NCI-H2107 (cell line): ENCODE measurements at places on chromosomes 16 and 17.
A peak's percentile ranks its signal among the peaks of the same experiment; 100 is the strongest.

GRCh38 chr16:66728117-66728787 is 23.2 kb downstream of the DYNC1LI2 start:
- peak; percentile 34 for DNase-seq

DNA sequence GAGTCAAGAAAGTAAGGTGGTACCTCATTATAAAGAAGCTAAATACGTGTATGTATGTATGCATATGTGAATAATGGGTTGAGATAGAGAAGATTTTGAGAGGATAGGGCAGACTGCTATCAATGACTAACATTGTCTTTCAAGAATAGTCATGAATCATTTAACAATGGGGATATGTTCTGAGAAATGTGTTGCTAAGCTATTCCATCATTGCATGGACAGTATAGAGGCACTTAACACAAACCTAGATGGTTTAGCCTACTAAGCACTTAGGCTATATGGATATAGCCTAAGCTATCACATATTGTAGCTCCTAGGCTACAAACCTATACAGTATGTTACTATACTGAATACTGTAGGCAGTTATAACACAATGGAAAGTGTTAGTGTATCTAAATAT is 45.2 kb downstream of the TBC1D26 start:
- DNase-seq, result no peak

GRCh38 chr17:41324180-41325075 is 8.9 kb upstream of the KRTAP17-1 start:
- peak; percentile 8 for DNase-seq

DNA sequence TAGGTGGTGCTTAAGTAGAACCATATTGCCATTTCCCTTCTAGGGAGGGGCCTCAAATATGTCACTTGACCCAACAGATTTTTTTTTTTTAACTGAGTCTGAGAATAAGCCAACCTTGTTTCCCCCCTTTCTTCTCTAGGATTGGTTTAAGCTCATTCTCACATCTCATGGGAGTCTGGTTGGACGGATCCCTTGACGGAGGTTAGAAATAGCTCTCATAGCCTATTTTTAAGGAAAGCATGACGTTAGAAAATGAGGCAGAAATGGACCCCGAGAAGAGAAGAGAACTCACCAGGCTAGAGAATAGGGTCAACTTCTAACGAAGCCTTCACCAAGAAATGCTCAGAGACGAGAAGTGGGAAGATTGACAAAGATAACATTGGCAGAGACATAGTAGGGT is 95.1 kb upstream of the ZFHX3 start:
- no peak for DNase-seq

DNA sequence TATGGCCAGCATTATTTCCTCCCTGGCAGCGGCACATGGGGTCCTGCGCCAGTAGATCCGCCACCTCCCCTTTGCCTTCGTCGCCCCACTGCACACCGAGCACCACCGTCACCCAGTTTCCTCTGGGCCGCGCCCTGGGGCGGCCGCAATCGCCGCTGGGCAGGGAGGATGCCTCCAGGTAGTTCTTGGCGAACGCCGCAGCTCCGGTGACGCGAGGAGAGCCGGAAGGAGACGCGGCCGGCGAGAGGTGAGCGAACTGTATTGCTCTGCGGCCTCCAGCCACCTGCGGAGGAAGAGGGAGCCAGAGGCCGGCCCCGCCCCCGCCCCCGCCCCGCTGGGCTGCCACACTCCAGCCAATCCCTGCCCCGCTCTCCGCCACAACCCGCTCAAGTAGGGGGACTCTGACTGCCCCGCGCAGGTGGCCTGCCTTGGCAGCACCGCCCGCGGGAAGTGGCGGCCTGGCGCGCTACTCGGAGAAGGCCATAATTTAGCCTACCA is 11.8 kb upstream of the SLFN13 start:
- no peak for DNase-seq

DNA sequence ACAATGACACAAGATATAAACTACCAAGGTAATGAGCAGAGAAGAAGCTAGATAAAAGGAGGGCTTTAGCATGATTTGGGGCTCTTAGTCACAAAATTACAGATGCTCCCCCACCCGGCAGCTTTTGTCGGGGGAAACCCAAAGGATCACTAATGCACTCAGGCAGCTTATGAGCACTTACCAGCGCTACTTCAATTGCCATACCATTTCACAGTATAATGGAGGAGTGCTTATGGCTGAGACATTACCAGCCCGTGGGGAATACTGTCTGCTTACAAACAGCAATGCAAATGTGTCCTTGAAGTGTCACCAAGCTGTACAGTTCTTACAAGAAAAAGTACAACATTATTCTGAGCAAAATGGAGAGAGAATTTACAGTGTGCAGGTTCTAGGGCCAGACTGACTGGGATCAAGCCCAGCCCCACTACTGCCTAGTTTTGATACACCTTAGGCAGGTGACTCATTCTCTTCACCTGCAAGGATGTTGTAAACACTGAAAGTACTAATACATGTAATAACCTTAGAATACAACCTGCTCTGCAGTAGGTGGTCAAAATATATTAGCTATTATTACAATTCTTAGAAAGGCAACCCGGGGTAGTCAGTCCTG is 16.3 kb downstream of the ANKFY1 start:
- peak; percentile 48 for DNase-seq

DNA sequence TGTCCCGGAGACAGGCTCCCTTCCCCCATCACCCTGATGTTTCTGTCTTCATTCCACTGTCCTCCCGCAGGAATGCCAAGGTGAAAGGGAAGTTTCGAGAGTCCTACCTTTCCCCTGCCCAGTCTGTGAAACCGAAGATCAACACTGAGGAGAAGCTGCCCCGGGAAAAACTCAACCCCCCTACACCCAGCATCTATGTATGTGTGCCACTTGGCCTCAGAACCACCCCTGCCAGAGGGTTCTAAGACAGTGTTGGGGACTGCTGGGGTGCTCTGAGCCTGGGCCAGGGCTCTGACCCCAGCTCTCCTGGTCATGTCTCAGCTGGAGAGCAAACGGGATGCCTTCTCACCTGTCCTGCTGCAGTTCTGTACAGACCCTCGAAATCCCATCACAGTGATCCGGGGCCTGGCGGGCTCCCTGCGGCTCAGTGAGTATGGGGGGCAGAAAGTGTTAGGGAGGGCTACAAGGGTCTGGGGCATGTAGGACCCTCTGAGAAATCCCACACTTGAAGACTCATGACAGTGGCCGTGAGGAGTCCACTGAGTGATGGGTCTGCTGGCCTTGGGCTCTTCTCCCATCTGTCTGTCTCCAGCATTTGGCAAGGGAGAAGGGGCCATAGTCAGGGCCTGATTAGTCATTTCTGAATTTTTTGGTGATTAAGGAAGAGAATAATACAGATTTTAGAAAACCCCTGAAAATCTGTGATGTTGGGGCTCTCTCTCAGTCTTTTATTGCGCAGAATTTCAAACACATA is 4.9 kb upstream of the TMEM88 start:
- DNase-seq, result no peak

GRCh38 chr16:12236589-12236988 is 260.1 kb downstream of the SNX29 start:
- DNase-seq, result no peak

DNA sequence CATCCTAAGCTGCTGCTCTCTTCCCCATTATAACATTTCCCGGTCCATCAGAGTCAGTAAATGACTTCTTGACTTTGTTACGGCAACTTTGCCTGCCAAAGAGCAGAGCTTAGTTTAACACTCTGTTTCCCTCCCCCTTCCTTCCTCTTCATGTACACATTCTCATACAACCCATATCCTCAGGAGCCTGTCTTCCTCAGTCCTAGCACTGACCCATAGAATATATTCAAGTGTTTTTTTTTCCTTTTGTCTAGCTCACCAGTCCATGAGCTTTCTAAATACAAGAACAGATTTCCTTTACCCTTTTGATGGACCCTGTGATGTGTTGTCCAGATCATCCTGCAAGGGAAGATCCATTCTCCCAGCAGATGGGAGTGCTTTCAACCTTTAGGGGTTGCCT is 97.0 kb upstream of the MON1B start:
- DNase-seq, result no peak

DNA sequence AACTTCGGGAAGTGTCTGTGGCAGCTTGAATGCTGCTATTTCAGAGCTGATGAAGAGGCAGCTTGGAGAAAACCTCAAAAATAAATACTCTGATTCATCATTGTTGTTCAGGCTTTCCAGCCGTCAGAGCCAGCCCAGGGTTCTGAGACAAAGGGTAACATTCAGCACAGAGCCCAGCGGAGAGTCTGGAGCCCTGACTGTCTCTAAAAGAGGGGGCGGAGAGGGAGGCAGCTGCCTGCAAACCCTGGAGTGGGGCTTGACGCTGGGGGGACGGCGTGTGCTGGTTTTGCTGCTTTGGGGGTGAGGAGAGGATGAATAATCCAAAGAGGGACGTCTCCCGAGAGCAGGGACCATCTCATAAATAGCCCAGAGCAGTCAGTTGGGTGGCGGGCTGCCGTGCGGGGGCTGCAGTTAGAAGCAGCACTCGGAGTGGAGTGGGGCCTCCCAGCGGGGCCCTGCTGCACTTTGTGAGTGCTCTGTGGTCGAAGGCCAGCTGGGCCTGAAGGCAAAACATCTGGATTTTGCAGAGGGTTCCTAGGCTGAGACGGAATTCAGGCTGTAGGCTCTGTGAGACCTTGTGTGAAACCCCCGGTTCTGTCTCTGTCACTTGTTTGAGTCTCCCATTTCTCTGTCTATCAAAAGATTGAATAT is 237.8 kb downstream of the PRKCA start:
- DNase-seq, result peak; percentile 31

DNA sequence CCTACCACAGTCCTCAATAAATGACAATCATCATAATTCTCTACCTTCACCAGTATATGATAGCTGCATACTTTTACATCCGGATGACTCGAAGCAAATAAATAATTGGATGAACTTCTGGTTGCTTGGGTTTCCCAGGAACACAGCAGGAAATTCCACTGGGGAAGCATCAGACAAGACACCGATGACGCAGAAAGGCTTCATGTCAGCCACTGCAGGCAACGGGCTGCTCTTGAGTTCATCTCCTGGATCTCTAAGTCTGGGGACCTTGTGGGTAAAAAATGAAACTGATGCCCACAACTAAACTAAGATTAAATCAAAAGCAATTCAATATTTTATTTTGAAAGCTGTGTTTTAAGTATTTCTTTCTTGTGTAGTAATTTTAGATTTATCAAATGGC is 472.1 kb upstream of the C16orf82 start:
- no peak for DNase-seq

GRCh38 chr16:1151424-1152122 is 1.3 kb upstream of the CACNA1H start:
- DNase-seq, result no peak

GRCh38 chr17:82217120-82217529 is 4.5 kb upstream of the CCDC57 start:
- no peak for DNase-seq

- no peak for DNase-seq
Observed at GRCh38 chr17:61058066-61058465, 341.6 kb upstream of the TBX2 start.

GRCh38 chr16:78179666-78180065 is 80.2 kb downstream of the WWOX start:
- no peak for DNase-seq

DNA sequence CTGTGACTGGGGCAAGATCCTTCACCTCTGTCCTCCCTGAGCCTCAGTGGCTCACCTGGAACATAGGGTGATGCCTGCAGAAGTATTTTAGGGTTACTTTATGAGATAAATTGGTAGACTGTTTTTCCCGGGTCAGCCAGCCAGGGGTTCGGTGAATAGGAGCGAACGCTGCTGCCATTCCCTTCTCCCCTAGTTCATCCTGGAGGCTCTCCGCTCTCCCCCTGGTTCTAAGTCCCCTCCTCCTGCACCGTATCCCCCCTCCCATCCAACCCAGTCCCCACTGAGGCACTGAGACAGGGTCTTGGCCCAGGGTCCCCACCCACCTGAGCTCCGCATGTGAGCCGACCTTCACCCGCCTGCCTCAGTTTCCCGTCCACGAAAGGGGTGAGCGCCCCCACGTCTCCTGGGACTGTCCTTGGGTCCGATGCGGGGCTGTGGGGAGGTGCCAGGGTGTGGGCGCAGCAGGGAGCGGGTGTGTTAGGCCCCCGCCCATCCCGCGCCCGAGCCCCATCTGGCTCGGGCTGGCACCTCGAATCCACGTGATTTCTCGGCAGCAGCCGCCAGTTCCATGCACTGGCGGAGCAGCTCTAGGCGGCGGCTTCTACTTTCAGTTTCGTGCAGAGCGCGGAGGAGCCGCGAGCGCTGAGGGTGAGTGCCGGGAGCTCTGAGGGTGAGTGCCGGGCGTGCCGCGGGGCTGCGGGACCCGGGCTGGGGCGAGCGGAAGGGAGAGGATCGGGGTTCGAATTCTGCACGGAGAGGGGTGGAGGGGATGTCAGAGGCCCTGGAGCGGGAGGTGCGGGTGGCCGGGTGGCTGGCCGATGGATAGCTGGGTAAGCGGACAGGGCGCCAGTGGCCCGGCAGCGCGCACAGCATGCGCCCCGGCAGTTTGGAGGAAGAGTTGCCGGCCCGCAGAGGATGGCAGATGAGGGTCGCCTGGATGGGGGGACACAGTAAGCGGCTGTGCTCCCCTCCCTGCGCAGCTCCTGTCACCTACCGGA is at the start of gene NLRC5:
TSS of gene NLRC5 (plus strand) at position 610 of the 998 bp plus-strand sequence. CDS start 31,156 bp downstream, outside the sequence.
- DNase-seq, result peak; percentile 71

- no peak for DNase-seq
Observed at GRCh38 chr16:18788828-18789514, 1.2 kb downstream of the RPS15A start.

DNA sequence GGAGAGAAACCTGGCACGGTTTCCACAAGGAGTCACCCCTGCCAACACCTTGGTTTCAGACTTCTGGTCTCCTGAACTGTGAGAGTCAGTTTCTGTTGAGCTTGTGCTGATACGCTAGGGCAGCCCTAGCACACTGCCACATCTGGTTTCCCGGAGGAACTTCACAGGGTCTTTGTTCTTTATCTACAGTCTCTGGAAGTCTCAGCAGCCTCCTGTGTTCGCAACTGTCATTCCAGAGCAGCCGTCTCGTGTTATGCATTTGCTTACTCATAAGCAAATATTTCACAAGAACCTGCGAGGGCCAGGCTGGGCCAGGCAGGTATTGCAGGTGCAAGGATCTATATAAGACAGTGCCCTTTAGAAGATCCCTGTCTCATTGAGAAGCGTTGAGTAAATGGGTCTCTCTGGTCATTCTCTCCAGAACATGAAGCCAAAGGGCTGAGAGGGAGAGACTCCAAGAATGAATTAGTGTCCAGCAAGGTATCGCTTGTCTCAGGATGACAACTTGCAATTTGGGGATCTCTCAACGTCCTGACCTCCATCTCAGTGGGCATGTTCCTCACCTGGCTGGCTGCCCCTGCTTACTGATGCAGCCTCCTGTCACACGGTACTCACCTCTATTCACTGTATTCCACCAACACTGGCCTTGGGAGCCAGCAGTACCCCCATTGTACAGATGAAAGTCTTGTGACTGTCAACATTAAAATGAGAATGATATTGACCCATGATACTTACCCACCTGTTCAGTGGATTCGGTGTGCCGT is 141.2 kb downstream of the WWOX start:
- no peak for DNase-seq

- DNase-seq, result no peak
Observed at GRCh38 chr16:30009990-30010843, 610 bp downstream of the DOC2A start.

- no peak for DNase-seq
Observed at GRCh38 chr16:2447920-2448583, 11.9 kb upstream of the TEDC2 start.
